ENCODE measurements at places on chromosomes 1 and 21.

GRCh38 chr1:61914823-61915482, 172.7 kb downstream of the PATJ start:
- no peak for DNase-seq

DNA sequence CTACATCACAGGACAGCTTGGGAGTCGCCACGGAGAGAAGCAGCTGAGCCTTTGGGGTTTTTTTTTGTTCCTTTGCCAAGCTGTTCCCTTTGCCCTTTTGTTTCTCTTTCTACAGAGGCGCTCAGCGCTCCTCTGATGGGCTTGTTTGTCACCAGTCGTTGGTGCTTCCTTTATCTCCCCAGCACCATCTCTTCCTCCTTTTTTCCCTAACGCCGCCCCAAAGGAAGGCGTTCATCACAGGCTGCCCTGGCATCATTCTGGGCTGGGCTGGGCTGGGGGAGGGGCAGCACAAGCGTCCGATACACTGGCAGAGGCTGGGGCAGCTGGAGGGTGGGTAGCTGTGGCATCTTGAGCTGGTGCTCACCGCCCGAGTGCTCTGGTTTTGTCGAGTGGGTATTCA, 10.5 kb downstream of the IGSF21 start:
- DNase-seq = no peak

DNA sequence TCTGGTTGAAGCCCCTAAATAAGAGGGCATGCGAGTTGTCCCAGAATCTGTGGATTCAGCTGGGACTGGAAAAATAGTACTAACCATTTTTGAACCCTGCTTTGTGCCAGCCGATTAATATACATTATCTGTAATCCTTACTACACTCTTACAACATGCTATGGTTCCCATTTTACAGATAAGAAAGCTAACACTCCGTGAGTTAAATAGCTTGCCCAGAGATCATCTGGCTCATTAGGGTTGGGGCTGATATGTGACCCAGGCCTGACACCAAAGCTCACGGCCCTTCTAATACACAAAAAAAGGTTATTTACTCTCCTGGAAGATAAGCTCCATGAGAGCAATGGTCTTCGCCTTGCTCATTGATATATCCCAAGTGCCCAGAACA, 14.9 kb downstream of the ATP2B4 start:
- DNase-seq = no peak

DNA sequence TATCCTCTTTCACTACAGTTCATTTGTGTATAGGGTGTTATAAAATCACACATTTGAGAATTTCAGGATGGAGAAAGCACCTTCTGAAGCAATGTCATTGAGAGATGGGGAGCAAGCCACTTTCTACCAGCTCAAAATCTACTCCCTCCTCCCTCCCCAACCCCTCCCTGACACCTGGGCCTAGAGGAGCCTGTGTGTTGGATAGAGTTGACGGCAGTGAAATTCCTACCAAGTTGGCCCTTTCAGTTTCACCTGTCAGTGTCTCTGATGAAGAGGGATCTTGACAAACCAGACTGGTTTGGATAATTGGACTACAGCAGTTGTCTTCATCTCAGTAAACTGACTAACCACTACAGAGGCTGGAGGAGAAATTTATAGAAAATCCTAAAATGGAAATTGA, 125.0 kb upstream of the HOOK1 start:
- no peak for DNase-seq

DNA sequence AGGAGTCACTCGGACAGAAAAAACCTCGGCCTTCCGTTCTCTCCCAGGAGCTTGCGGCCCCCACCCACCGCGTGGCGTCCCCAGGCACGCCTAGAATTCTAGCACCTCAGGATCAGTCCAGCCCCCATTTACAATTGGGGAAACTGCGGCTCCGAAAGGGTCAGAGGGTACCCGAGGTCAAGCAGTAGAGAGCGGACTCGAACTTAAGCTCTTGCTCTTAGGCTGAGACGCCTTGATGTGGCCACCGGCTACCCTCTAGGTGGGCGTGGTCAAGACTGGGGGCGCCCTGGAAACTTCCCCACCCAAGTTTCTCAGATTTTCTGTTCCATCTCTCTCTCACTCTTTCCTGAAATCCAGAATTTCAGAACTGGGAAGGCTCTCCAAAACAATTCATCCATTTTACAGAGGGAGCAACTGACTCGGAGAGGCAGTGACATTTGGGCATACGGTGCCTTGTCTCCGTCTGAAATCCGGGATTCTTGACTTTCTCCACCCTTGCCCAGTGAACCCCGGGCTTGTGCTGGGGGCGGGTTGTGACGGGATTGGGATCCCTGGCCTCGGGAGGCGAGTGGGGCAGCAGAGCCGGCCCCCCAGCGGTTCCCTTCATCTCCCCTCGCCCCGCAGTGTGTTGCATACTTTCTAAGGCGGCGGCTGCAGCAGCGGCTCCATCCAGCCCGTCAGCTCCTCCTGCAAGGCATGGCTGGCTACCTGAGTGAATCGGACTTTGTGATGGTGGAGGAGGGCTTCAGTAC, 777 bp downstream of the AZIN2 start:
- DNase-seq = no peak

- no peak for DNase-seq
Measured at GRCh38 chr1:172755099-172755498, 96.2 kb downstream of the FASLG start.

- no peak for DNase-seq
Measured at GRCh38 chr1:47711184-47711847, 273.5 kb downstream of the FOXD2 start.

GRCh38 chr21:18991846-18992245, 588.3 kb upstream of the TMPRSS15 start:
- no peak for DNase-seq

DNA sequence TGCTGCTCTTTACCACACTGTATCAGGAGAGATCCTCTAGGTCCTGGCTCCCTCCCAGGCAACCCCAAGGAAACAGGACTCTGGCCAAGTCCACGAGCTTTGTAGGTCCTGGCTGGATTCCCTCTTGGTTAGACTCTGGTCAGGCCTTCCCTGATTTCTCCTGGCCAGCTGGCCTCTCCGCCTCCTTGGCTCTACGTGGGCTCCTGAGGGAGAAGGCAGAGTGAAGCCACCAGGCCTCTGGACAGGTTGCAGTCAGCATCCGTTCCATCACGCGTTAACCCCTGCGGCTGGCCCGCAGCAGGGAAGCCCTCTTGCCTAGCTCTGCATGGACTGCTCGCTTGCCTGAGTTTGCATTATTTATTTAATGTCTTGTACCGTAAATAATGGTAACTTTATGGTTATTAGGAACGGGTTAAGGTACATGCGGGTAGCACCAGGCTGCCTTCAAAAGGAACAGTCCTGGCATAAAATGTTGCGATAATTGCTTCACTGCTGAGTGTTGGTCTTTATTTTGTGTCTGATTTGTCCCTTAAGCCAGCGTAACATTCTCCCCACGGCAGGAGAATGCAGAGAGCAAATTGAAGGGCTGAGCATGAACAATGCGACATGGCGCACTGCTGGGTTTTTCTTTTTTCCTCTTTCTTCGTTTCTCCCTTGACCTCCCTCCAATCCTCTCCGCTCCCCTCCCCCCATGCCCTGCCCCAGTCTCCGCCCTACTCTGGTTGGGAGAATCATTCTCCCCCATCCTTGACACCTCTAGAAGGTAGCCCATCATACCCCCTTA, 100.3 kb downstream of the RNF220 start:
- DNase-seq = no peak

GRCh38 chr1:89588480-89588879, 44.4 kb upstream of the LRRC8C start:
- DNase-seq = no peak

- no peak for DNase-seq
Measured at GRCh38 chr1:160018900-160019299, 12.9 kb downstream of the PIGM start.

DNA sequence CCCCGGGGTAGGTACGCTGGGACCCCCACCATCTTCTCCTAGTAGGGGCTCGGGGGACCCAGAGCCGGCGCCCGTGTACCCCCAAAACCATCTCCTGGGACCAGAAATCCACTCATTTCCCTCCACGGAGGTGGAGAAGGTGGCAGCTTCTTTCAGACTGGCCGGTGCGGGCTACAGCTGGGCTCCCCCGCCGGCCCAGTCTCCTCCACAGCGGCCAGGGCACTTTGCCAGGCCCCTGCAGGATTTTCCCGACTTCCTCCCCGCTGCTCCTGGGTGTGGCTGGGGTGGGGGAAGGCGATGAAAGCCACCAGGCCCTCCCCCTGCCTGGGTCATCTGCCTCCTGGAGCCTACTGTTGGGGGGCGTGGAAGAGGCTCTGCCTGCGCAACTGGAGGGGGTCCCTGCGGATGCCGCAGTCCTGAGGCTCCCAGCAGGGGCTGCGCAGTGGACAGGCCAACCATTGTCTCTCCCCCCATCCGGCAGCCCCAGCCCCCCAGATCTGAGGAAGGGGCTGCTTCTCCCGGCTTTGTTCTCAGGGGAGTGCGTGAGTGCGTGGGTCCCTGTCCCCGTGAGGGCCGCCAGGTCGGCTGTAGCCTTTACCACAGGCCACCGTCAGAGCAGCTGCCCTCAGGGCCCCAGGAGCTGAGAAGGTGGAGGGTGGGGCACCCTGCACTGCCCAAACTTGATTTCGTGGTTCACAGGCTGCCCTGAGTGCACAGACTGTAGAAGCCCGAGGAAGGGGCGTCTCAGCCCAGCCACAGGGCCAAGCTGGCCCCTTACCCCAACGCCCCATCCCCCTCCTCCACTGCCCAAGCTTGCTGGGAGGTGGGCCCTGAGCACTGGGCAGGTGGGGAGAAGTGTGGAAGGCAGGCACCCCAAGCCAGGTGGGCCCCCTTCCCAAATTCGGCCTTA, 1.3 kb downstream of the AGRN start:
- no peak for DNase-seq

DNA sequence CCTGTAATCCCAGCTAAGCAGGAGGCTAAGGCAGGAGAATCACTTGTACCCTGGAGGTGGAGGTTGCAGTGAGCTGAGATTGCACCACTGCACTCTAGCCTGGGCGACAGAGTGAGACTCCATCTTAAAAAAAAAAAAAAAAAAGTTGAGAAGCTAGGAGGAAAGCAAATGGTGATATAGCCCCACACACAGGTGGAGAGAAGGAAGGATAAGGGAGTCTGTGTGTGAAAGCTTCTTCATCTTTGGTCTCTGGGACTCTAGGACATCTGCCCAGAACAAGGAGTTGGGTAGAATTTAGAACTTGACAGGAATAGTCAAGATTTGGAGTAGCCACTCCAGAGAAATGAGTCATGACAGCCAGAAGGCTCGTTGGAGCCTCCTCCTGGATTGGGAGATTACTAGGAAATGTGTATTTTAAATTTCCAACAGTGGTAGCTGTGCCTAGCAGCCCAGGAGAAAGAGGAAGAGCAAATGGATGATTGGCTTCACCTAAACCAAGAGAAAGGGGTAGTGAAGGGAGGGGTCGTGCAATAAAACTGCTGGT, 19.9 kb downstream of the NPL start:
- DNase-seq = no peak

DNA sequence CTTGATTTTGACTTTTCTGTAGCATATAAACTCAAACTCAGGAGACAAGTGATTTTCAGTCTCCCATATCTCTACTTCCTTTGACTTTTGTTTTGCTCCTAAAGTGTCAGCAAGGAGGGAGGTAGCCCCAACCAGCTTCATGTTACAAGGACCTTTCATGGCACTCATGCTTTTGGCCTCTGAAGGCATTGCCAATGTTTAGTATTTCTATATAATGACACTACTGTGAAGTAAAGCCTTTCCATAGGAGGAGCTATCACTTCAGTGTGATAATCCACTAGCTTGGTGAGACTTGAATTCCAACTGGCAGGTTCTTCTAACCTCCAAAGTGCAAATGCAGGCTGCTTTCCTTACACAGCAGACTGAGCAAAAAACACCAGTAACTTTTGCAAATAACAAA, 14.4 kb downstream of the COLGALT2 start:
- no peak for DNase-seq

DNA sequence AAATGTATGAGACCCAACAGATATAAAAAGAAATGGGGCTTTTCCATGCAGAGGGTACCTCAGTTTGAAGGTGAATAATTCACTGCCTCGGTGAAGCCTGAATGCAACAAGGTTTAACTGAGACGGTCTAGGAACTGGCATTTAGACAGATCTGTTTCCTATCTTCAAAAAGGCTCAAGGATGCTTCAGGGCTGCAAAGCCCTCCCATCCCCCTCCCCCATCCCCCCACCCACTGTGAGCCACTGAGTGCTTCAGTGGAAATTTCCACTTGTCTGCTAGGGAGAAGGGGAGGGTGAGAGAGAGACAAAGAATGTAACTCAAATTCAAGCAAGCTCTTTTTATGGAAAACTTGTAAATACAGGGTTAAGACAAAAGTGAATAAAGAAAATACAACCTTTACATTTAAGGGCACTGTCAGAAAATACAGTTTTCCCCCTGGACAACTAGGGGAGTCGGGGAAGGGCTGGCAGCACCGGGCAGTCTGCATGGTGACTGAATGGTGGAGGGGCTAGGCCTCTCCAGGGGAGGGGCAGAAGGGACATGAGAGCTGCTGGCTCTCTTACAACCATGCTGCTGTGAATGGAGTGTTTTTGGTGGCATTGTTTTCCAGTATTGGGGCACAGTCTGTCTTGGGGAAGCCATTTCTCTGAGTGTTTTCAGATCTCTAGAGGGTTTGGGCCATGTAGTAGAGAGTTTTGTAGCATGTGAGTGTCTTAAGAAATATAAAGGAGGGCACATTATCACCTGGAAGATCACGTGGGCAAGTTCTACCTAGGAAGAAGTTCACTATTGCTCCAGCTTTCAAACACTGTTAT, 56.7 kb downstream of the MRPS6 start:
- DNase-seq = no peak

GRCh38 chr1:171127099-171127498, 36.4 kb downstream of the FMO3 start:
- no peak for DNase-seq

- no peak for DNase-seq
Measured at GRCh38 chr1:192933744-192934143, 124.9 kb downstream of the RGS2 start.

GRCh38 chr1:29854700-29855276, 618.5 kb downstream of the PTPRU start:
- no peak for DNase-seq

DNA sequence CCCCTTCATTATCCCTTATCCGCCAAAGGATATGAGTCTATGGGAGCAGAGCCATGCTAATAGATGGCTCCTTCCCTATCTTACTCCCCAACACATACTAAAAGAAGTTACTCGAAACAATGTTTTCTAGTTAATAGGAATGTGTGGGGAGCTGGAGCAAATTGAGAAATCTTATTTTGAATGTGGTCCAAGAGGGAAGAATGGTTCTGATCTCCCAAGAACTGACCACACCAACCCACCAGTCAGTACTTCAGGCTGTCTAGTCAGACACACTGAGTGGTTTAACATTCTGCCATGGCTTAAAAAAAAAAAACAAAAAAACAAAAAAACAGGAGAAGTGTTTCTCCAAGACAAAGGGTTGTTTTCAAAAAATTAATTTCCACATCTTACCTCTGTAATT, 31.5 kb upstream of the DNASE2B start:
- no peak for DNase-seq

DNA sequence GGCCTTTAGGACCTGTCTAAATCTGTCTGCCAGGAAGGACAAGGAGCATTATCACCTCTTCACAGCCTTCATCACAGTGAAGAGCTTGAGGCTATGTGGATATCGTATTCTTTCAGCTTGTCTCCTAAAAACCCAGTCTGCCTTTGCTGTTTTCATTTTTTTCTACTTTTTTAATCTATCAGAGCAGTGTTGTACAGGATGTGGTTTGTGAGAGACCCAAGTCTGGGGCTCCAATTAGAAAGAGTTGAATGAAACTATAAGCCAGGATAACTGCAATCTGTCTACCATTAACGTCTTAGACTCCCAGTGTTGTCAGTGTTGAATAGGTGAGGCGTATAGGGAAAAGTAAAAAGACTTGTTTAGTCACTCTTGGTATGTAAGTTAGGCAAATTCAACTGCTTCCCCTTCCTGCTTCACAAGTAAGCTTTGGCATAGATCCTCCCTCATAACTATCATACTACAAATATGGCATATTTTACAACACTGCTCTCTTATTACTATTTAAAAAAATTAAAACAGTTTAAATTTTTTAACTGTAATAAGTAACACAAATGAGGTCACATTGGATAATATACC, 1225.8 kb upstream of the PRMT6 start:
- DNase-seq = no peak

All from activated T-cell treated with anti-CD3 and anti-CD28 coated beads, Interleukin-2, amount 50 U/mL, for 48 hours (primary cell).